ENCODE measurements at places on chromosomes 3 and 15.
A peak's percentile ranks its signal among the peaks of the same experiment; 100 is the strongest.

- no peak for DNase-seq
These were observed 72.8 kb downstream of the LRIG1 start for GRCh38 chr3:66427951-66428474.

GRCh38 chr3:46845860-46846623 lies 17.2 kb downstream of the MYL3 start:
- peak; percentile 78 for DNase-seq

- no peak for DNase-seq
These were observed 5.0 kb downstream of the ABTB1 start for GRCh38 chr3:127677541-127678314.

GRCh38 chr3:16599694-16600093 lies 5.5 kb downstream of the DAZL start:
- no peak for DNase-seq

GRCh38 chr3:55434789-55435188 lies 52.3 kb downstream of the WNT5A start:
- DNase-seq, result no peak

- DNase-seq, result no peak
These were observed 145.6 kb upstream of the SLC2A2 start for GRCh38 chr3:171172070-171172469.

- DNase-seq, result no peak
These were observed 18.7 kb downstream of the OCA2 start for GRCh38 chr15:28080386-28080785.
